Mammary microvascular endothelial cell (primary cell): ENCODE measurements at places on chromosomes 7 and 10. TPM values are rescaled to one million over a fixed set of nuclear protein-coding genes. Genes with fewer than 3 reads are reported as not detected.

DYDC2 gene
- total RNA-seq: not detected in 2 replicates

PRSS37 gene
- total RNA-seq: not detected in 2 replicates

FAM131B gene
- 0.54 and 1.2 TPM in 2 replicates for total RNA-seq

PPP1R3C gene
- 0.69 TPM in 1 of 2 replicates, not detected in the other for total RNA-seq

TCF7L2 gene
- total RNA-seq: 2.9 and 3.2 TPM in 2 replicates
